Natural killer cell treated with Interleukin-12 subunit alpha and Interleukin-12 subunit beta and Interleukin-15 and Interleukin-18, amount 100 ng/mL, for 72 hours (primary cell): ENCODE measurements at places on chromosomes 5 and 9.

DNA sequence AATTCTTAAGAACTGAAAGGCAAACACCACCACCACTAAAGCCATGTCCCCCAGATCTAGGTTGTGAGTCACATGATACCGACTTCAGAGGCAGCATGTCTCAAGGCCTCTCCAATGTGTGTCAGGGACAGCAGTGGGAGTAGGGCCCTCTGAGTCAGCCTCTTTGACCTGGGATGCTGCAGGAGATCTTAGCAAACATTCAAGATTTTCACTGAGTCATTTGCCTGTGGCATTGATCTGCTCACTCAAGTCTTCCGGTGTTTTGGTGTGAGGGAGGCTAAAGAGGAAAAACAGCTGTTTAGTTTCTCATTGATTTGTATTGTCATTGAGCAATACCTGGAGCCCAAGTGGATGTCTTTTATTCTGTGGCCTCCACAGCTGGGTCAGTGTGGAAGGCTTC is 36.1 kb downstream of the TMC1 start:
- DNase-seq: no peak

DNA sequence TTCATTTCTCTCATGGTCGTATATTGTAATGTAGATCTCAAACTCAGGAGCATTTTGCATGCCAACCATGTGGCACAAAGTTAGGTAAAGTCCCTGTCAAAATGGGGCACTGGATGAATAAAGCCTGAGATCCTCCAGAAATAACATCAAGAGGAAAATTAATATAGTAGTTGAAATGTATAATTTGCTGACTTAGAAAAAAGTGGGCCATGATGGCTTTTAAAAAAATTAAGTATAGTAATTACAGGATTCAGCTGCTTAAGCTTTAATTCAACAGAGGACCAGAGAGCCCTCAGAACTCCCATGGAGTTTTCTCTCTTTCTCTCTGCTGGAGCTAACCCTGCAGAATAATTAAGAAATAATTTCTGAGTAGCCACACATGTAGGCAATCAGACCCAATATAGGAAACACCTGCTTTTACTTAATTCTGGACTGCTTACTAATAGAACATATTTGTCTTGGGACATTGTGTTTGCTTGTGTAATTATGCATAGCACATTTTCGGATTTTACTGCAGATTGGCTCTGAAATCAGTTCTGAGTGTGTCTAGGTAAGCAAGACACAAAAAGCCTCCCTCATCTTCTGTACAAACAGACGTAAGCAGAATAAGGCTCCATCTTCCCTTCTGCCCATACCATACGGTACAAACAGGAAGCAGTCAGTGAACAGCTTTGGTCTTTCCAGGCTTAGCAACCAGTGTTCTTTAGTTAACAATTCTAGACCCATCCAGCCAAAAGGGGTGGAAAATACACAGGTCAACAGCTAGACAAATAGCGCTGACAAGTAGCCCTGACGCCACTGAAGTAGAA is 26.5 kb upstream of the PCSK1 start:
- DNase-seq: no peak

DNA sequence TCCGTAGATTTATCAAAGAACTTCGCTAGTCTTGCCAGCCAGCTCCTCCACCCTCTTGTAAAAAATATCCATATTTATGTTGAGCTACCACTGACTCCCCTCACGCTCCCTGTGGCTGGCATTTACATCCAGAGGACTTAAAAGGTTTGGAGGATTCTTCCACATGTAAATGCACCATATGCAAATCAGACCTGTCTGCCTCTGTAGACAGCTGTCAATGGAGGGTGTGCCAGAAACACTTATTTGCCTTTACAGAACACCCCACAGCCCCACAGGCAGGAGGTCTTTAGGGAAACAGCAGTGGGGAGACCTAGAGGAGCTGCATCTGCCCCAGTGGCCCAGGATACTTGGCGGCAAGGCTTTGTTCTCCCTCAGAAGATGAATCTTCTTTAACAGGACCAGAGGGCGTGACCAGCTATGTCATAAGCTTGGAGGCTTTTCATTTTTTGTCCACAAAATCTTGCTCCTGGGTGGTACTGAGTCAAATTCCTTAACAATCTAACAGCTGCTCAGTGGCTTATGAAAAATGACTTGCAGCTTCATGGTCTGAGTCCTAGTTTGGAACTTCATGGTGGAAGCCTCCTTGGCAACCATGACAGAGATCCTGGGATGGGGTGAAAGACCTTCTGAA is 535.8 kb downstream of the EBF1 start:
- no peak for DNase-seq

DNA sequence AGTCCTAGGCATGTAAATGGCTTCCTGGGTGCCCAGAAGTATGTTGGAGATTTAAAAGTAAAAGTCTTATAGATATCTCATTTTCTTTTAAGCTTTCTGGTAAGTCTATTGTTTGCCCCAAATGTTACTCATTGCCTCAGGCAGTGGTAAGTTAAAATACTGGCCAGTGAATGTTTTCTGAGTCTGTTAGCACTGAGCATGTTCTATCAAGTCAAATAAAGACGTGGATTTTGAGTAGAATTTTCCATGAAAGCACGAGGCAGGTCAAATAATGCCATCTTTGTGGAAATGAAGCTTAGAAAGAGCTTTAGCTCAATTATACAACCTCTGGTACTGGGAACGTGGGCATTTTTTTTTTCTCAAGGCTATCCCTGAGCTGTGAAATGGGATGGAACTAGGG is 651.3 kb upstream of the ACO1 start:
- no peak for DNase-seq

GRCh38 chr5:167049771-167050567 is 1241.5 kb upstream of the WWC1 start:
- no peak for DNase-seq

DNA sequence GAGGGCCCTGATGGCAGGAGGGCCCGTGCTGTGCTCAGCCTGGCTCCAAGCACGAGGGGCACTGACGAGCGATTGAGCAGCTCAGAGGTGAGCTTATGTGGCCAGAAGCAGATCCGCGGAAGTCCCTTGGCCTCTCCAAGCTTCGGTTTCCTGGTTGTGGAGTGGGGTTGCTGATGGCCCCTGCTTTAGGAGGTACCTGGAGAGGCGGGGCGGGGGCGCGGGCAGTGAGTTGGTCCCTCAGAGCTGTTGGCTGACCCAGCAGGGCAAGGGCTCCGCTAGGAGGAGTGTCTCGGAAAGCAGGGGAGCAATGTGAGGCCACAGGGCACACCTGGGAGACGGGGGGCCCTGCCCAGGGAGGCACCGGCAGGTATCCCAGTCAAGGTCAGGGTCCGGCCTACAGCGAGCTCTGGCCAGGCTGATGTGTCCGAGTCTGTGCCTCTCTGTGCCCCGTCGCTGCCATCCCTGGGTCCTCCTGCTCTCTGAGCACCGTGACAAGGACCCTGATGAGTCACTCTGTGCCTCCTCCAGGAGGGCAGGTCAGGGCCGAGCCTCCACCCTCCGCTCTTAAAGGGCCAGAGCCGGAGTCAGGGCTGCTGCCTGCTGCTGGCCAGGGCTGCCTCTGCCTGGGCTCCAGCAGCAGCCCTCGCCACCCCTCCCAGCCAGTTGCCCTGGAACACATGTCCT is 14.8 kb downstream of the NCS1 start:
- no peak for DNase-seq

DNA sequence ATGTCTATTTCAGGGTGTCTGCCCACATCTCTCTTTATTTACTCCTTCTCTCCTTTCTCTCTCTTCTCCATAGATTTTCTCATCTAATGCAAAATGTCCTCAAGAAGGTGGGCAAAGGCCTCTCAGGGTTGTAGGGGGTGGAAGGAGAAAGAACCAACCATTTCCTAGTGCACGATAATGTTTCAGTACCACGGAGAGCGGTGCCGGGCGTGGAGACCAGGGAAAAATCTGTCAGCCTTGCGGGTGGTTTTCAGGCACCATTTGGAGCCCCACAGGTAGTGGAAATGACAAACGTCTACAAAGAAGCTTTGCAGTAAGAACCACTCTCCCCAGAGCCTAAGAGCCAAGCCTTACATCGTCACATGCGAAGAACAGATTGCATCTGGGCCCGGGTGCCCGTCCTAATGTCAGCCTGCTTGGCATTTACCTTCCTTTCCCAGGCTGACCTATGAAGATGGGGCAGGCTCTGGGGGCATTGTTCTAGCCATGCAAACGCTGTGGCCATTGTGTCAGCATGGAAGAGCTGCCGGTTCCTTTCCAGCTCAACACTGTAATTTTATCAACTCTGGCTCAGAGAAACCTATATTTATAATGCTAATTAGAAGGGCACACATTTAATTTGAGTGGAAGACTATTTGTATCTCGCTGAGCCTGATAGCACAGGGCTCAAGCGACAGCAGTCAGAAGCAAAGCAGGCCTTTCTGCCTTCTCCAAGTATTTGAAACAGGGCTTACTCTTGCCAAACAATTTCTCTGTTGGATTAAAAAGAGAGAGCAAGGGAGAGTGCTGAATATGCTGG is 430.1 kb upstream of the WWC1 start:
- no peak for DNase-seq

DNA sequence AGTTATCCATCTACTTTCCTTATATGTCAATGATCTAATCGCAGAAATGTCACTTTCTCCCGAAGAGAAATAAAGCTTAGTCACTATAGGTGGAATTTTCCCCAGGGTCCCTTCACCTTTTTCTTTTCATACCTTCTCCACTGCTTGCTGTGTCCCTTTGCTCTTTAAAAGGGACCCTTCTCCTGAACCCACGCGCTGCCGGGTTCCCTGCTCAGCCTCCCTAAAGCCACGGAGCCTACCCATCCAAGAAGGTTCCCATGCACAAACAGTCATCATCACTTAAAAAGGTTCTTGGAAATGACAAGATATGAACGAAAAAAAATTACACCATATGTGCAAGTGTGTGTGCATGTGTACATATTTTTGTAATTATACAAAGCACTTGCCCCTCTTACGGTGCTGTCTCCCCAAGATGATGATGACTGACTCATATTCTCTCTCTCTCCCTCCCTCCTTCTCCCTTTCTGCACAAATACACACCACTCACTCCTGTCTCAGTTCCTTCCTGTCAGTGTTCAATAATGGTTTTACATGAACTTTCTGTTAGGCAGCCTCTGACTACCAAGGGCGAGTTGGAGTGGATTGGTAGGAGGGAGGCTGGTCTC is 1.5 kb upstream of the PTPRD start:
- no peak for DNase-seq

- peak; percentile 85 for DNase-seq
These were observed 57.9 kb downstream of the DOCK8 start for GRCh38 chr9:272251-273213.

GRCh38 chr5:113060408-113061025 is 83.9 kb downstream of the DCP2 start:
- DNase-seq: no peak

- no peak for DNase-seq
These were observed 4.1 kb upstream of the NSMF start for GRCh38 chr9:137462986-137463930.

- no peak for DNase-seq
These were observed 11.0 kb upstream of the RECK start for GRCh38 chr9:36025746-36026145.

DNA sequence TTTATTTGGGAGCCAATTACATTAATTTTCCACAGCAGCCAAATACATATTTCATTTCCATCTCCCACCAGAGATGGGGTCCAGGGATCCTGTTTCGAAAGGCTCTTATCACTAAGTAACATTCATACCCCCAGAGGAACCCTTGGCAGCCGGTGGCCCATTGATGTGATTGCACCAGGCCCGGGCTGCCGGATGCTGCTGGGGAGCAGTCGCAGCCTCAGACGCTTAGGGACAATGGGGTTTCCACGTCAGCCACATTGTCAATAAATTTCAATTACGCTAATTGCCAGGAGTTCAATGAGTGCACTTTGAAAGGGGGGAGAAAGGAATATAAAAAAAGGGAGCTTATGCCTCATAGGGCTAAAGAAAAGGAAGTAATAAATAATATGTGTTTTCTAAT is 478.8 kb upstream of the ADAMTS16 start:
- DNase-seq: no peak

DNA sequence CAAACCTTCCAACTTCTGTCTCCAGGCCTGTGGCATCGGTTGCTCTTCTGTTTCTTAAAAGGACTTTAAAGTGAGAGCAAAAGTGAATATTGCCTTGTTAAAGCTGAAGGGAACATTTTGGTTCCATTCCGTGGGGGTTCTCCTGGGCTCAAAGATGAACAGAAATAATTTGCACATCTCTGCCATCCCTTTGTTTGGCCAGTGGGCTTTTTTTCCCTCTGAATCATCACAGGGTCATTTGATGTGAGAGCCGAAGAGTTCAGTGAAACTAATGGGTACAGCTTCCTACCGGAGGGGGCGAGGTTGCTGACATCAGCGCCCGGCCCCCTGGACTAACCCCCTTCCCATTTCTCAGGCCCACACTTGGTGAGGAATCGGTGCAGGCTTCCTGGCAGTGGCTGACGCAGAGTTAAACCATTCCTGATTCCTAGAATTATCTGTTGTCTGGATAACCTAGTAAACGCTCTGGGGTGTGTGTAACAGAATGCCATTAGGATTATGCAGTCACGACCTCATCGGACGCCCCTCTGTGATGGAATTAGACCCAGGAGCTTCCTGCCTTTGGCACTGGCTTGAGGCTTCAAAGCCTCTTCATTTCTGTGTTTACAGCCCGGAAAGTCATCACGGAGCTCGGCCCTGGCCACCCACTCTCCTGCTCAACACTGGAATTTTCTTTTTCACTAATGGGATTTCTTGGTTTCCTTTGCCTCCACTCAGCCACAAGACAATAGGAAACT is 61.6 kb upstream of the RPL26L1 start:
- DNase-seq: no peak

DNA sequence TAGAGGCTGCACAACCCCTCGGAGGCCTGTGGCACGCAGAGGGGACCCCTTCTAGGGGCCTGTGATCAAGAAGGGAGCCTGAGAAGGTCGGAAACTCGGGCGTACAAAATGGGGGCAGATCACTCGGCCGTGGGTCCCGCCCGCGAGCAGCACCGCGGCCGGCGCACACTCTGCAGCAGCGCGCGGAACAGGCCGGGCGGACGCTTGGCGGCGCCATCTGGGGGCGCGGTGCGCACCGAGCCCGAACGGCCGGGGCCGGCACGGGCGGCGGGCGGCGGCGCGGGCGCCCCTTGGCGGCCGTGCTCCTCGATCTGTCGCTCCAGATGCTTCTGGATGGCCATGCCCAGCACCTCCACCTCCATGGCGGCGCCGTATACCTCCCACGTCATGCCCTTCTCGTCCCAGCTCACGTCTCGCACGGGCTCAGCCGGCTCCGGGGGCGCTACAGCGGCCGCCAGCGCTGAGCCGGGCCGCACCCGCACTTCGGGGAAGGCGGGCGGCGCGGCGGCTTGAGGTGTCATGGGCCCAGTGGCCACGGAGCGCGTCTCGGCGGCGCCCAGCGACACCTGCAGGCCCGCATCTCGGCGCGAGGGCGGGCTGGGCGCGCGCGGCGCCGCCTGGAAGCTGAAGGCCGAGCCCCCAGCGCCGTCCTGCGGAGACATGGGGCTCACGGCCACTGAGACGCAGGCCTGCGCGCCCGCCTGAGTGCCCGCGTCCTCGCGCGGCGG is 13.1 kb downstream of the GPRIN1 start:
- peak; percentile 69 for DNase-seq

- DNase-seq: no peak
These were observed 53.7 kb upstream of the PIP5K1B start for GRCh38 chr9:68651280-68651893.

DNA sequence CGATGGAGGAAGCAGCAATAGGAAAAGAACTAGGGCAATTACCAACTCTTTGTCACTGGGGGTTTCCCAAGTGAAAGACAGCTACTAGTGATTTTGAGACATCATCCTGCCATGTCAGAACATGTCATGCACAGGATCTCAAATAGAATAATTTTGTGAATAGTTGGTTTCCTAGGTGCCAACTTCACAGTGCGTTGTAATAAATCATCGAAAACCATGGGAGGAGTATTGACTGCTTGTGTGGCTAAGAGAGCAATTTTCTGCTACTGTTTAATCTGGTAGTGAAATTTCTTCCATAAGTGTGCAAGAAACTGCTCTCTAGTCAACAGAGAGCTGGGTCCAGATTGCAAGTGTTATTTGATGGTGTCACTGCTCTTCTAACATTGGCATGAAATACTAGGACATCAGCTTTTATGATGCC is 168.6 kb downstream of the NNT start:
- DNase-seq: no peak
